Activated T-helper 1 cell treated with anti-CD3 and anti-CD28 coated beads, Interleukin-12 subunit alpha, Interleukin-12 subunit beta, Interleukin-2, Interleukin-4 antibody, amounts not matched to agents 30 ng/mL and 10 ng/mL and 1 ng/mL, durations not matched to agents 14 hours and 24 hours and 36 hours (primary cell): ENCODE measurements at places on chromosomes 2 and 18. TPM values are rescaled to one million over a fixed set of nuclear protein-coding genes. Genes with fewer than 3 reads are reported as not detected.

The ZAP70 gene
- 302 and 313 TPM in 2 replicates for total RNA-seq

The KIAA2012 gene
- not detected in 2 replicates for total RNA-seq

The CRACDL gene
- total RNA-seq: 0.13 and 0.32 TPM in 2 replicates

The CYP27A1 gene
- 0.24 and 0.39 TPM in 2 replicates for total RNA-seq

The TMEM237 gene
- total RNA-seq: 14.9 and 19.4 TPM in 2 replicates

The HSBP1L1 gene
- 9.0 and 10.0 TPM in 2 replicates for total RNA-seq

The STAT4 gene
- total RNA-seq: 57.4 and 62.1 TPM in 2 replicates

The NT5C1B gene
- not detected in 2 replicates for total RNA-seq

The MERTK gene
- 1.3 and 1.9 TPM in 2 replicates for total RNA-seq

The GPR45 gene
- not detected in 2 replicates for total RNA-seq

The SLC8A1 gene
- total RNA-seq: 1.8 and 2.9 TPM in 2 replicates

The GATA6 gene
- not detected in 2 replicates for total RNA-seq

- H3K36me3 ChIP-seq: no peaks in the 10 kb centered on the region
- no peaks in the 10 kb centered on the region for H3K27me3 ChIP-seq
- no peak overlapping the region for H3K27ac ChIP-seq
- DNase-seq: no peak
- no peaks in the 10 kb centered on the region for H3K4me1 ChIP-seq
- H3K4me3 ChIP-seq: no peak overlapping the region
Observed at GRCh38 chr18:2134364-2134763, 436.9 kb downstream of the METTL4 start.

DNA sequence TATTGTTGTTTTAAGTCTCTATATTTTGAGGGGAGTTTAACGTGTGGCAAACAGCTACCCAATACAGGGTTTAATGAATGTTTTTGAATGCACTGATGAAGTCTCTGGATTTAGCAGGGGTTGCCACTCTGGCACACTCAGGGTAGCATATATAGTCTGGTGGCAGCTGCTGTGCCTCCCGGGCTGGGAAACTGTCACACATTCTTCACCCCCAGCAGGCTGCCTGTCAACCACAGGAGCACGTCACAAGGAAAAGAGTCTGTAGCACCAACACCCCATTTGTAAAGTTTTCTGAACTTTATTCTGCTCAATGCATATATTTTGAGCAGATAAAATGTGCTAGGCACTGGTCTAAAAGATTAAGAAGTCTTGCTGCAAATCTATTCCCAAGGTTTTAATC is 39.3 kb downstream of the NGEF start:
- no peaks in the 10 kb centered on the region for H3K36me3 ChIP-seq
- peaks cover 3% of the 10 kb centered on the region for H3K27me3 ChIP-seq
- H3K4me1 ChIP-seq: no peaks in the 10 kb centered on the region
- no peak for DNase-seq
- no peak overlapping the region for H3K4me3 ChIP-seq
- no peak overlapping the region for H3K27ac ChIP-seq

DNA sequence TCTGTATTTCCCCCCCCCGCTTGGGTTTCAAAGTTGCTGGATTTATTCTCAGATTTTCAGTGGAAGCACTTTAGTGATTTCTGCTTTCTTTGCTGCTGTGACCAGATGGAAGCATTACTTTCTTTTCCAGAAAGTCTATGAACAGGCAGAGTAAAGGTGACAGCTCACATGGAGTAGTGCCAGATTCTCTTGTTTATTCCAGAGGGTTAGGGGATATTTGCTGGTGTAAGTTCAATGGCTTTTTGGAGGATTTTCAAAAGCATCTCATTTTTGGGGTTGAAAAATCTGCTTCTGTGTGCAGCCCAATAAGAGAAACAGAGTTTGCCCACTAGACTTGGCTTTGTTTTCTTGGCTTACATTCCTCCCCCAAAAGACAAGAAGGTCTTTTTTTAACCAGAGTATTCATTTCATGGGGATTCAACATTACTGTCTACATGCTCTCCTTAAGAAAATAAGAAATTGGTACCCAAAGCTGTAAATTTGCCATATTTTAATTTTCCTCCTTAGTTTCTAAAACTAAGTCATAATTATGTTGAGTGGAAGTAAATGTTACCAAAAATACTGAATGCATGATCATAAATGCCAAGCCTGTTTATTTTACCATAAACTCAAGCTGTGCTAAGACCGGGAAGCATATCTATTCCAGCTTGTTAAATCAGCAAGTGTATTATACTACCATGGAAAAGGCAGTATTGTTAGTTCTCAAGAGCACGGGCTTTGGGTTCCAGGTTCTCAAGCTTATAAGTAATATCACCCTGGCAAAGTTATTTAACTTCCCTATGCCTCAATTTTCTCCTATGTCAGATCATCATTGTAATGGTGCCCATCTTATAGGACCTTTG is 557.2 kb downstream of the CPS1 start:
- H3K36me3 ChIP-seq: no peaks in the 10 kb centered on the region
- no peak overlapping the region for H3K27ac ChIP-seq
- H3K4me1 ChIP-seq: no peaks in the 10 kb centered on the region

GRCh38 chr2:172281648-172282570 is 145.5 kb upstream of the ITGA6 start:
- H3K27ac ChIP-seq: no peak overlapping the region
- no peak overlapping the region for H3K4me3 ChIP-seq
- peaks cover 2% of the 10 kb centered on the region for H3K36me3 ChIP-seq
- peaks cover 12% of the 10 kb centered on the region for H3K4me1 ChIP-seq
- no peak for DNase-seq
- peaks cover 2% of the 10 kb centered on the region for H3K27me3 ChIP-seq

DNA sequence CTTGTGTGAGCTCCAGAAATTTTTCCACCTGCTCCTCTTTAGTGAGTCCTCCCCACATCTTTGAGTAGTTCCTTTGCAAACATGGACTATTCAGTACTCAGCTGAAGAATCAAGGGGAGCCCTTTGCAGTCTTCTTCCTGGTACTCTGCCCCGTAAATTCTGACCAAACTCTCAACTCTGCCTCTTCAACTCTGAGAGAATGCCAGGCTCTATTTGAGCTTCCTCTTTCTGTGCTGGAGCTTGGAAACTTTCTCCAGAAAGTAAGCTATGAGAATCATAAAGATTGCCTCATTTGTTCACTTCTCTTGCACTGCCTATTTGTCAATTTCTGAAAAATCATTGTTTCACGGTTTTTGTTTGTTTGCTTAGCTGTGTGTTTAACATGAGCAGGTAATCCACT is 7.4 kb upstream of the STAT4 start:
- H3K4me3 ChIP-seq: no peak overlapping the region
- peaks cover 1% of the 10 kb centered on the region for H3K36me3 ChIP-seq
- H3K4me1 ChIP-seq: peaks cover 28% of the 10 kb centered on the region

GRCh38 chr18:59961070-59961469 is 61.3 kb downstream of the PMAIP1 start:
- DNase-seq: no peak
- no peak overlapping the region for H3K27ac ChIP-seq
- no peaks in the 10 kb centered on the region for H3K36me3 ChIP-seq
- H3K4me1 ChIP-seq: peaks cover 15% of the 10 kb centered on the region
- H3K27me3 ChIP-seq: peaks cover 14% of the 10 kb centered on the region
- no peak overlapping the region for H3K4me3 ChIP-seq

DNA sequence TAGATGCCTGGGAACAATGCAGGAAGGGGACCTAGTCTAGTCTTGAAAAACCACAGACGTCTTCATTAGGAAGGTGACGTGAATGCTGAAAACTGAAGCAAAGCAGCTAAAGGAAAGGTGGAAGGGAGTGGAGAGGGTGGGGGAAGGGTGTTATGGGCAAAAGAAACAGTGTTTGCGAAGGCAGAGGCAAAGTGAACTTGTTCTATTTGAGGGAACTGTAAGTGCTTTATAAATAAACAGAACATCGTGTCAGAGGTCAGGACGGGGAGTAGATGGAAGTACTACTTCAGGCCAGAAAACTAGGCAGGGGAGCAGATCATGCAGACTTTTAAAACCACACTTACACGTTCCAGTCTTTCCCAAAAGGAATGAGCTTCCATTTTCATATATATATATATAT is 57.8 kb downstream of the FASTKD2 start:
- no peak overlapping the region for H3K4me3 ChIP-seq
- DNase-seq: no peak
- H3K4me1 ChIP-seq: no peaks in the 10 kb centered on the region
- no peak overlapping the region for H3K27ac ChIP-seq
- no peaks in the 10 kb centered on the region for H3K36me3 ChIP-seq

DNA sequence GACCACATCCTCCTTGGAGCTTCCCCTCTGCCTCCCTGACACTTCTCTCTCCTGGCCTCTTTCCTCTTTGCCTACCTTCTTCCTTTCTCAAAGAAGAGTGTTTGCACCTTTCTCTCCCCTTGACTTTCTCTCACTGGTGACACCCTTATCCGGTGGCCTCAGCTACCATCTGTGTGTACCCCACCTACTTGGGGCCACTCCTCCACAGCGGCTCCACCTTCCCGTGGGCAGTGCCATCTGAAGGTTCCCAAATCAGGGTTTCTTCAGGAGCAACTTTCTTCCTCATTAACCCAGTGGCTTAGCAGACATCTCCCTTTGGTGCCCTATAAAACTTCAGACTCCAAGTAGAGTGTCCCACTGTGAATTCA is 5.3 kb upstream of the NCL start:
- H3K4me3 ChIP-seq: no peak overlapping the region
- H3K27me3 ChIP-seq: peaks cover 4% of the 10 kb centered on the region
- no peak overlapping the region for H3K27ac ChIP-seq
- peaks cover 18% of the 10 kb centered on the region for H3K4me1 ChIP-seq

GRCh38 chr18:67919316-67919715 is 402.8 kb upstream of the DSEL start:
- H3K4me3 ChIP-seq: no peak overlapping the region
- no peaks in the 10 kb centered on the region for H3K36me3 ChIP-seq
- H3K4me1 ChIP-seq: no peaks in the 10 kb centered on the region
- no peaks in the 10 kb centered on the region for H3K27me3 ChIP-seq
- H3K27ac ChIP-seq: no peak overlapping the region

DNA sequence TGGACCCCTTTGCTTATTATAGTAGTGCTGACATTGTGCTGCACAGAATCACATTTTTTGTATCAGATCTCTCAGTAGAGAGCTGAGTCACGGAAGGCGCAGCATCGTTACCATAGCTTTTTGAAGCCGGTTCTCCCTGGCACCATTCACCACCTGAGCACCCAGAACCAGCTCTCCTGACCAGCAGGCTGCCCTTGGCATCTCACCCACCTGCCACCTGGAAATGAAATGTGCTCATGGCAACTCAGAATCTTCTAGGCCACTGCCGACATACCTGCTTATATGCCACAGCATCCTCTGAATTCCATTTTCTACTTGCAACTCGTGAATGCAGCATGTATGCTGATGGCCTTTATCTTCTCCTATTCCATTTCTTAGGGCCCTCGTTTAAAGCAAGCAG is 62.7 kb downstream of the COA5 start:
- no peak overlapping the region for H3K27ac ChIP-seq
- H3K27me3 ChIP-seq: no peaks in the 10 kb centered on the region
- no peak for DNase-seq
- H3K4me3 ChIP-seq: no peak overlapping the region

DNA sequence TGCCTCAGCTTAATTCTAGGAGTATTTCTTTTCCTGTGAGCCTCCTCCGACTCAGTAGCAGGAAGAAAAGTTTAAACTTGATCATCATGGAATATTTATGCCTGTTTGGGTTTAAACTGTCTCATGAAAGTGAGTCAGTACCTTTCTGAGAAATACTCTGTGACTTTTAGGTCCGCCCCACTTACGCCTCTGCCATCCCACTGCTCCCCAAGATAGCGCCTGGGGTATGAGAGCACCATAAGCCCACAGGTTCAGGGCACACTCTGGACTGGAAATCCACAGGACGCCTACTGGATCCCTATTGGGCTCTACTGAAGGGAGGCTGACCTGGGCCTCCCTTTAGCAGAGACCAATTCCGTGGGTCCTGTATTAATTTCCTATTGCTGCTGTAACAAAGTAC is 175.8 kb upstream of the CDH20 start:
- DNase-seq: no peak
- no peaks in the 10 kb centered on the region for H3K4me1 ChIP-seq
- H3K4me3 ChIP-seq: no peak overlapping the region
- H3K36me3 ChIP-seq: no peaks in the 10 kb centered on the region
- no peaks in the 10 kb centered on the region for H3K27me3 ChIP-seq

- no peak overlapping the region for H3K4me3 ChIP-seq
- H3K36me3 ChIP-seq: peaks cover 2% of the 10 kb centered on the region
- no peak for DNase-seq
- no peak overlapping the region for H3K27ac ChIP-seq
Observed at GRCh38 chr2:68463287-68463877, 3.7 kb downstream of the FBXO48 start.

DNA sequence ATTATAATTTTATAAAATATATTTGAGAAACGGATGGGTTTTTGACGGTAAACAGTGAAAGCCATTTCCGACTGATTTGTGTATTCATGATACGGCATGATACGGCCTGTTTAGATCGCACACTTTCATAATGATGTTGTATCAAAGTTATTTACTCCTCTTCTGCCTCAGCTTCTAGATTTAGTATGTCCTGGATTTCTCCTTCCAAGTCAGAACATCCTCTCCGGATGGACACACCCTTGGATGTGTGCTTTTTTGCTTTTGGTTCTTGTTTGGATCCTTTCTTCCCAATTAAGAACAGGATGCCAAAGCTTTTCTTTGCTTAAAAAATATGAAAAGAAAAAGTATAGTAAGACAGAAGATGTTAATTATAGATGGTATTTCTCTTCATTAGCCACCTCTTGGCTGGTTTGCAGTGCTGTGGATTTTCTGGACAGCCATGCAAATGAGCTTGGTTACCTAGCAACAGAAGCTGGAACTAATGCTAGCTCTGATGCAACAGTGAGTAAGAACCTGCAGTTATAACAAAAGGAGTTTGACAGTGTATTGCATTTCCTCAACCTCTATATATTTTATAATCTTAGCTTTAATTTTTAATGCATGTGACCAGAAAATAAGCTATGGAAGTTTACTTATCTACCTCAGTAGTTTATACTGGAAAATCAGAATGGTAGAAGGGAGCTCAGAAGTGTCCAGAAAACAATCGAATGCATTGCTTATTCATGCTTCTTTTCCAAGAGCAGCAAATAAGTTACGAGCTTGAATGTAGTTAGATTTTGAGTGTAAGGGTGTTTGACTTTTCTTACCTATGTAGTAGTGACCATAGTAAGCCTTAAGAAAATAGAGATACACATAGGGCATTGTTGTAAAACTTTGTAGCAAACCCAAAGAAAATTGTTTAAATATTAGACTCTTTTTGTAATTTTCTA is 27.9 kb downstream of the RMND5A start:
- peak overlapping the region; percentile 15 for H3K27ac ChIP-seq
- peaks cover 51% of the 10 kb centered on the region for H3K36me3 ChIP-seq
- peaks cover 9% of the 10 kb centered on the region for H3K4me1 ChIP-seq
- no peaks in the 10 kb centered on the region for H3K27me3 ChIP-seq

DNA sequence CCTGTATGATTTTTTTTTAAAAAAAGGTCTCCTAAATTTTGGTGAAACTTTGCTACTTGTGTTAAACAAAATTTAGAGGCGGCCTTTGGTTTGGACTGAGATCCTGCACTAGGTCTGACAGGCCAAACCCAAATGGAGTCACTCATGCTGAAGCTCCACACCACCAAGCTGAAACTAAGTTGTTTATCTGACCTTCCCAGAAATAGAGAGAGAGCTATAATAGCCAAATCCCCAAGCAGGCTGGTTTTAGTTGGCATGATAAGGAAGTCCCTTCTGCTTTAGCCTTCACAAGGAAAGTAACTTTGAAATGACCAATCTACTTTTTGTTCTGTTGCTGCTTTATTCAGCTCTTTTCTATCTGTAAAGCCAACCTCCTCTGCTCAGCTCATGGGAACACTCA is 17.1 kb upstream of the THUMPD2 start:
- H3K4me3 ChIP-seq: no peak overlapping the region
- H3K27ac ChIP-seq: no peak overlapping the region
- H3K4me1 ChIP-seq: no peaks in the 10 kb centered on the region
- no peak for DNase-seq
